Kidney (tissue), 22 donors: ENCODE measurements at places on chromosomes 13 and 19.

- no peak overlapping the region for H3K27ac ChIP-seq
- H3K4me3 ChIP-seq, result no peak overlapping the region
- H3K27me3 ChIP-seq, result no peaks in the 10 kb centered on the region
- H3K36me3 ChIP-seq, result no peaks in the 10 kb centered on the region
- no peak for DNase-seq
- no peaks in the 10 kb centered on the region for H3K4me1 ChIP-seq
These were observed 502.8 kb downstream of the GPC6 start for GRCh38 chr13:93729383-93729782.

DNA sequence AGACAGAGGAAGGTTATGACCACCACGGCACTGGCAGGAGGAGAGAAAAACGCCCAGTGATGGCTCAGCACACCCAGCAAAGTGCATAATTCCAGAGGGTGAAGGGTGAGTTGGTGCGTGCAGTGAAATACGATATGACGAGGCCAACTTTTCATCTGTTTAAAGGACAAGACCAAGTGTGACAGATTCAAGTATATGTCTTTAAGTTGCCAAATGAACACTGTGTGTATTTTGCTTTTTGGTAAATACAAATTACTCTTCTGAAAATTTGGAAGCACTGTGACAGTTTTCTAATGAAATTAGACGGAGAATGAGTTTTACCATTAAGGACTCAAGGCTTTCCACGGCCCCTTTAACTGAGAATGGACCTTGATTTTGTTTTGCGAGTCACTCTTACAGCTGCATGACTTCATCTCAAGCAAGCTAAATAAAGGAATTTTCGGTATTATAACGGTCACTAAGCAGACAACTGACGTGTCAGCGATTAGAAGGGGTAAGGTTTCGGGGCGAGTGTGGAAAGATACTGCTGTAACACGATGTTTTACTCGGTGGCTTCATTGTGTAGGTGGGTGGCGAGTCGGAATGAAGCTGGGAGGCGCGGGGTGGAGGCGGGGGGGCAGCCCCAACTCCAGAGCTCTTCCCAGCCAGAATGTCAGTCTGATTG is 22.8 kb downstream of the COL4A2 start:
- H3K36me3 ChIP-seq, result no peaks in the 10 kb centered on the region
- H3K4me3 ChIP-seq, result no peak overlapping the region
- no peaks in the 10 kb centered on the region for H3K27me3 ChIP-seq
- peak; percentile 49 for DNase-seq

DNA sequence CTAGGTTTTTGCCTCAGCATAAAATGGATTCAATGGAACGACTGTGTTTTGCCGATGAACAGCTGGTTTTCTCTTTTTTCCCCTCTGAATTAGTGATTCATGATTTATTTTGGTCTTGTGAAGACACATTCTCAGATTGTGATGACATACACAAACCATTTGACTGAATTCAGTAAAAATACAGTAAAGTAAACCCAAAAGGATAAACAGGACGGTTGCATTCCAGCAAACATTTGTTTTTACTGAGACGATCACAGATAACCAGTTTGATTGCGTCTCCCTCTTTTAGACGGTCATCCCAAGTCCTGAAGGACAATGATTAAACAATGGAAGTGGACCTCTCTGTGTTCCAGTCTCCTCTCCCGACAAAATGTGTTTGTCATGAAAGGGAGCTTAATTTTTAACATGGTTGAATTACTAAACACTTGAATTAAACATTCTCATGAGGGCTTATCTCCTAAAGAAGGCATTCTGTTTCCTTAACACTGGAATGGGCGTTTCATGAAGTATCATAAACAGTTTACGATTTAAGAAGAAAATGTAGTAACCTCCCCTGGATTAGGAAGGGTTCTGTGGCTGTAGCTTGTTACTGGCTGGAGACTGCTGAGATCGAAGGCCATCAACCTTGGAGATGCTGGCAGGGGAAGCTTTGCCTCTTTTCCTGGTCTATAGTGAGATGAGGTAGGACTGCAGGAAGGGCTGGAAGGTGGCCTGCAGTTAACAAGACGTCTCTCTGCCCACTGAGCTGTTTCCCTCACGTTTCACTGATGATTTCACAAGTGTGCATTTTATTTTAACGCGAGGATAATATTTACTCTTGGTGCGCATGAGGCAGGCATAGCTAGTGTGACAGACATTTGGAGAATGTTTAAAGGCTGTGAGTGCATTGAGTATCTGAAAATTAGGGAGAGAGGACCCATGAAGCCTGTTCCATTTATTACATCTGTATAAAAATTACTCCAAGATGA is 457.9 kb downstream of the FGF9 start:
- H3K4me1 ChIP-seq, result no peaks in the 10 kb centered on the region
- DNase-seq, result no peak
- no peaks in the 10 kb centered on the region for H3K36me3 ChIP-seq
- no peak overlapping the region for H3K27ac ChIP-seq

DNA sequence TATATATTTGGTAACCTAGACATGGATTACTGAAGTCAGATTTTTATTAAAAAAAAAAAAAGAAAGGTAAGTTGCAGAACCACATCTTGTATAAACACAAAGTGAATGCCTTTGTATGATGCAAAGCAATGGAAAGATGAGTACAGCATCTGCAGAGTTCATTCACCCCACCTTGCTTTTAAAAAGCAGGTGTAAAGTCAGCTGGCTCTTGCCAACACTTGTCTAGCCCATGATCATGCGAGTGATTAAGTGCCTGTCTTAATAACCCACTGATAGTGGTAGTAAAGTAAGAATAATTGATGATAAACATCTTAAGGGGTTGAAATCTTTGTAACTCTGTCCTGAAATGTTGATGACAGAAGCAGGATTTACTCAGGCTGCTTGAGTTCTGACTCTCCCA is 710.4 kb downstream of the EFNB2 start:
- no peak overlapping the region for H3K27ac ChIP-seq
- no peaks in the 10 kb centered on the region for H3K36me3 ChIP-seq
- no peaks in the 10 kb centered on the region for H3K27me3 ChIP-seq
- DNase-seq, result no peak
- no peak overlapping the region for H3K4me3 ChIP-seq

DNA sequence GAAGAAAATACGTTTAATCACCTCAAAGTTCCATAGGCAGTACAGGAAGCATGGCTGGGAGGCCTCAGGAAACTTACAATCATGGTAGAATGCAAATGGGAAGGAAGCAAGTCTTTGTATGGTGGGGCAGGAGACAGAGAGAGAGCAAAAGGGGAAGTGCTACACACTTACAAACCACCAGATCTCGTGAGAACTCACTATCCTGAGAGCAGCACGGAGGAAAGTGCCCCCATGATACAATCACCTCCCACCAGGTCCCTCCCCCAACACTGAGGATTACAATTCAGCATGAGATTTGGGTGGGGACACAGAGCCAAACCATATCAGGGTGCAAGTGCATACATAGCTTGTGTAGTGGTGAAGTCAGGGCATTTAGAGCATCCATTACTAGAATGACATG is 92.3 kb upstream of the ANKRD10 start:
- no peak overlapping the region for H3K4me3 ChIP-seq
- H3K4me1 ChIP-seq, result peaks cover 4% of the 10 kb centered on the region
- H3K36me3 ChIP-seq, result no peaks in the 10 kb centered on the region
- H3K27me3 ChIP-seq, result no peaks in the 10 kb centered on the region

DNA sequence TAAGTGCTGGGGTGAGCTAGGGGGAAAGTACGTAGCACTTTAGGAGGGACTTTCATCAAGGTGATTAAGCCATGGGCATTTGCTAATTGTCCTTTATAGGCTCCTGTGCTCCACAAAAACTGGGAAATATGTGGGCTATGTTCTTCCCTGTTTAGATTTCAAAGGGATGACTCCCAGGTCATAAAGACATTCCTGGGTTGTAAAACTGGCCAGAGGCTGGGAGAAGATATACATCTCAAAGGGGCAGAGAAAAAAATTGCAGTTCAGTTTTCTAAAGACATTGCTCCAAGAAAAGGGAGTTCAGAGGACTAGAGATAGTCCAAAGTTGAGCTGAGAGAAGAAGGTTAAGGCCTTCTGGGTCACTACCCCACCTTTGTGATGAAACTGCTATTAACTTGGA is 204.8 kb downstream of the MYO16 start:
- H3K27ac ChIP-seq, result no peak overlapping the region
- H3K4me3 ChIP-seq, result no peak overlapping the region
- H3K4me1 ChIP-seq, result no peaks in the 10 kb centered on the region

DNA sequence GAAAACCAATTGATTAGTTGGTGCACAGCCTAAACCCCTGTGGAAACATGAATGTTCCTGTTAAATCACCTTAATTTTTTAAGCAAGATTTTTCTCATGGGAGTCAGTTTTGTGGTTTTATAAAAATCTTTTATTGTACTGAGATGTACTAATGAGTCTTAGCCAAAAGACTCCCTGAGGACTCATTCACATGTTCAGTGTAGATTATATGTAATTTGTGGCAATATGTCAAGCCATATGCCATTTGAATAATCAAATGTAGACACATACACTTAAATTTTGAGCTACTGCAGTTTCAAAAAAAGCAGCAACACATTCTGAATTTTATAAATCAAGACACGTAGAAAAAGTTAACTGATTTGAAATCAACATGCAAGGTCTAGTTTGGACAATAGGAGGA is 395.2 kb downstream of the MYO16 start:
- DNase-seq, result no peak
- H3K27me3 ChIP-seq, result no peaks in the 10 kb centered on the region
- no peak overlapping the region for H3K27ac ChIP-seq
- no peaks in the 10 kb centered on the region for H3K4me1 ChIP-seq
- H3K36me3 ChIP-seq, result no peaks in the 10 kb centered on the region

DNA sequence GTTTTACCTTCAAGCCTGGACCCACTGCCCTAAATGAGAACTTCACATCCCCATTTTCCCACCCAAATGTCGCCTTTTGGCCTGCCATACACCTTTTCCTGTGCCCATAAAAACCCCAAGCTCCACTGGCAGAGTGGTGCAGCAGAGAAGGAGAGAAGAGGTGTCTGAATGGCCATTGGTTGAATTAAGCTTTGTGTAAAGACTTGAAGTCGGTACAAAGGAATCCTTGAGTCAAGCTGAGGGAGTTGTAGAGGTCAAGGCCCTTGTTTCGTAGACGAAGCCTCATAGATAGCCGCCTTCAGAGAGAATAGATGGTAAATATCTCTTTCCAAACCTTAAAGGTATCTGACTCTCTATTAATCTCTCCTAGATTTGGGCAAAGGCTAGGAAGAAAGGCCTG is 1479.2 kb upstream of the PRR20A start:
- no peaks in the 10 kb centered on the region for H3K4me1 ChIP-seq
- no peak overlapping the region for H3K27ac ChIP-seq
- no peak for DNase-seq
- no peaks in the 10 kb centered on the region for H3K36me3 ChIP-seq
- H3K4me3 ChIP-seq, result no peak overlapping the region
- H3K27me3 ChIP-seq, result no peaks in the 10 kb centered on the region

- H3K27me3 ChIP-seq, result no peaks in the 10 kb centered on the region
- H3K4me1 ChIP-seq, result no peaks in the 10 kb centered on the region
- H3K27ac ChIP-seq, result no peak overlapping the region
These were observed 42.7 kb upstream of the AKAP11 start for GRCh38 chr13:42229287-42229686.

GRCh38 chr19:19539698-19540063 is 1.6 kb downstream of the CILP2 start:
- no peaks in the 10 kb centered on the region for H3K4me1 ChIP-seq
- H3K4me3 ChIP-seq, result no peak overlapping the region
- peaks cover 18% of the 10 kb centered on the region for H3K27me3 ChIP-seq
- H3K36me3 ChIP-seq, result no peaks in the 10 kb centered on the region

DNA sequence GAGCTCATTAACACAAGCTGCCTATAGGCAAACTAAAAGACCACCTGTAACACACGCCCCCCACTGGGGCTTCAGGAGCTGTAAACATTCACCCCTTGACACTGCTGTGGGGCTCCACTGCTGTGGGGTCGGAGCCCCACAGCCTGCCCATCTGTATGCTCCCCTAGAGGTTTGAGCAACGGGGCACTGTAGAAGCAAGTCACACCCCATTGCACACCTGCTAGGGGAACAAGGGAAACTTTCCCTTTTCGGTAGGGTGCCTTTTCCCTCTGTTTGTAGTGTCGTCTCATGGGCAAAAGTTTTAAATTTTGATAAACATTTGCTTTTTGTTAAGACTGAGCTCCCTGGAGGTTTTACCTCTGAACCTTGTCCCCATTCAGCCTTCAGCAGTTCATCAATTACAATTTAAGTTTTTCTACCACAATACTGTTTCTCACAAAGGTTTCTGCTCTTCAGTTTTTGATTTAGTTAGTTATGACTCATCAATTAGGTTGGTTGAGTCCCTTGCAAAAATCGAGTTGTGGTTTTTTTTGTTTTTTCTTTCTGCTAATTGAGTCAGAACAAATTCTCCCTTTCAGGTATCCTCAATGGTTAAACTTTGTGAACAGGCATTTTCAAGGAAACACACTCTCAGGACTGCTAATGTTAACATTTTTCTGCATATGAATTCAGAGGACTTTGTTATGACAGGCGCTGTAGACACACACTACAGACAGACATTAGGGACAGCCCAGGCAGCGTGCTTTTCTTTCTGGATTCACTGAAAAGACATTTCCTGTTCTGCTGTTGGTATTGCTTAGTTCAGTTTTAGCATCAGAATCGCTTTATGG is 35.1 kb downstream of the ZNF433 start:
- no peak overlapping the region for H3K27ac ChIP-seq
- H3K27me3 ChIP-seq, result no peaks in the 10 kb centered on the region
- no peaks in the 10 kb centered on the region for H3K4me1 ChIP-seq
- no peak overlapping the region for H3K4me3 ChIP-seq

DNA sequence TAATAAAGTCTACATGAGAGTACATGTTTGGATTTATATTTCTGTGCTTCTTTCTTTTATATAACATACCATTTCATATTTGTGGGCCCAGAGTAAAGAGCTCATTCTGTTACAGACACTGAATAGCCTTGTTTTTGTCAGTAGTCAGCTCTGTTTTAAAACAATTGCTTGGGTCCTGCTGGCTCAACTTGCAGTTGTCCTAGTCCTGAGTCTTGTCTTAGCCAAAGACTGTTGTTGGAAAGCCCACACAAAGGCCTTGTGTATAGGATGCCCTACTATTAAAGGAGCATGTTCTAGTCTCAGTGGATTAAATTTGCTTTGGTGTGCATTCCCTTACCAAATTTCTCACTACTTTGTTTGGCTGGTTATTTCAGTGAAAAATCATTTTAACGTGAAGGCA is 3.8 kb upstream of the KCNRG start:
- no peak overlapping the region for H3K4me3 ChIP-seq
- peaks cover 4% of the 10 kb centered on the region for H3K36me3 ChIP-seq
- H3K27ac ChIP-seq, result no peak overlapping the region
- H3K27me3 ChIP-seq, result no peaks in the 10 kb centered on the region
- DNase-seq, result no peak

DNA sequence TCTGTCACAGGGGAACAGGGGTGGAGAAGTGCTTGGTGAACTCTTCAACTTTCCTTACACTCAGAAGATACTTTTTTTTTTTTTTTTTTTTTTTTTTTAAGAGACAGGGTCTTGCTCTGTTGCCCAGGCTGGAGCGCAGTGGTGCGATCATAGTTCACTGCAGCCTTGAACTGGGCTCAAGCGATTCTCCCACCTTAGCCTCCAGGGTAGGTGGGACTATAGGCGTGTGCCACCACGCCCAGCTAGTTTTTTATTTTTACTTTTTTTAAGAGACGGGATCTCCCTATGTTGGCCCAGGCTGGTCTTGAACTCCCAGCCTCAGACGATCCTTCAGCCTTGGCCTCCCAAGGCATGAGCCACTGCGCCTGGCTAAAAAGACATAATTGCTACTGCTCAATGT is 11.5 kb downstream of the CEBPG start:
- H3K36me3 ChIP-seq, result peaks cover 3% of the 10 kb centered on the region
- H3K27me3 ChIP-seq, result no peaks in the 10 kb centered on the region
- H3K27ac ChIP-seq, result no peak overlapping the region
- no peak for DNase-seq
